Liver (tissue), 10 donors: ENCODE measurements at places on chromosomes 1 and 21.

DNA sequence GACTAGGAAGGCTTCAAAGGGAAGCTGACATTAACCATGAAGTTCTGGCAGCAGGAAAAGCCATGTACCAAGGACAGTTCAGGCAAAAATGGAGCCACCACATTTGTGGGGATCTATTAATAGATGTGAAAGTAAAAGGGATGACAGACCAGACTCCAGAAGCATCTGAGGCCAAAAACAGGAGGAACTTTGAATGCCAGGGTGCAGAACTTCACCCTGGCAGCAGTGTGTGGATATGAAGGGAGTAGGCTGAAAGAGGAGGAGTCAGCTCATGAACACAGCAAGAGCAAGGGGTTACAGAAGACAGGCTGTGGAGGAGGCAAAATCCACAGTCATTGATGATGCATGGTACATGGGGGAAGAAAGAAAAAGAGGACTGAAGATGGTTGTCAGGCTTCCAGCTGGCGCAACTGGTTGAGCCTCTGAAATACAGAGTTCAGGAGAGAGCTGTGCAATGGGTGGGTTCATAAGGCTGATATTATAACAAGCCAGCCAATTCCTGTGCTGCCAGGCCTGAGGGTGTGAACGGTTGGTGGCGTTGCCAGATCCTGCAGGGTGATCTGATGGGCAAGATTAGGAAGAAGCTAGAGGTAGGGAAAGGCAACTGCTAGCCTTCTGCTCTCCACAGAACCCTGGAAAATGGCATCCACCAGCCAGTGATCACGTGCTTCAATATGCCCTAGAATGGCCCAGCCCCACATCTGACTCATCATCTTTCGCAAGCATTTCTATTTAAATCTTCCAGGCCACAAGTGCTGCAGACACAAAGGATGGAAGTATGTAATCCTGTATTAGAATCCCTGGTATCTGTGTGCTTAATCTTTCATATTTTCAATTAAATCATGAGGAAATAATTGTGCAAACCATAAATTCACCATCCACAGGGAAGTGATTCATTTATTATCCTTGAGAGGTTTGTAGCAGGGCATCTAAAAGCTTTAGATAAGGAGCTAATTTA lies 81.9 kb downstream of the SLC25A24 start:
- no peak for DNase-seq

- no peak for DNase-seq
Observed at GRCh38 chr1:22884806-22885530, 87.7 kb downstream of the LACTBL1 start.

- DNase-seq = no peak
Observed at GRCh38 chr1:205313563-205314308, 7.8 kb downstream of the NUAK2 start.

DNA sequence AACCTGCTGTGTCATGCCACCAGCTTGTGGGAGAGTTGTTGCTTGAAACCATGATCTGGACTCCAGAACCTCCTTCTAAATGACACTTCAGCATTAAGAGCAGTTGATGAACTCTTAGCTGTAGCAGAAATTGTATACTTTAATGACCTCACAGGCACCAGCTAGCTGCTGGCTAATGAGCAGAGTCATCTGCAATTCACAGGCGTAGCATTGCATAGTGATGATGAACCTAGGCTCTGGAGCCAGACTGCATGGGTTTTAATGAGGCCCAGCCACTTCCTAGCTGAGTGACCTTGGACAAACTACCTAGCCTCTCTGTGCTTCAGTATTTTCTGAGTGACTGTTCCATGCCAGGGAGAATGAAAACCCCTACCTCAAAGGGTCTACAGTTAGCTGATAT lies 407.1 kb downstream of the LMO4 start:
- no peak for DNase-seq

- no peak for DNase-seq
Observed at GRCh38 chr1:54028306-54029251, 10.6 kb upstream of the LDLRAD1 start.

GRCh38 chr1:81307786-81308185 lies 492.9 kb upstream of the ADGRL2 start:
- no peak for DNase-seq

GRCh38 chr1:92374223-92374622 lies 75.4 kb downstream of the RPAP2 start:
- DNase-seq = no peak
